ENCODE measurements at places on chromosomes 13 and 19. TPM values are rescaled to one million over a fixed set of nuclear protein-coding genes. Genes with fewer than 3 reads are reported as not detected.

Gene SLC25A41
- not detected for polyA plus RNA-seq

DNA sequence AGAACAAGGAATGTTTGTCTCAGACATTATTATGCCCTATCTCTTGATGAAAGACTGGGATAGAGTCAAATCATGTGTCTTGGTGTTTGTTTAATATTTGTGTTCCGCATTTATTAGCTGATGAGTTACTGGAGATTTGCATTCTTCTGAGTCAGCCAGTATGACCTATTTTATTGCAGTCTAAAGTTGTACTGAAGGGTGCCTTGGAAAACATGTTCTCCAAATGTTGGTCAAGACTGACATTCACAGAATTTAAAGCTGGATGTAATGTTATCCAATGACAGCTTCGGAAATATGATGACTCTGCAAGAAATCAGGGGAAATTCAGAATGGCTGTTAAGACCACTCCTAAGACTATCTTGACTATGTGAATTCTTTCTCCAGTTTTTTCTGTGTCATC, 134.0 kb downstream of the KCNRG start:
- no peak overlapping the region for H3K4me3 ChIP-seq
- no peak overlapping the region for H3K27ac ChIP-seq
- no peaks in the 10 kb centered on the region for H3K36me3 ChIP-seq
- peaks cover 19% of the 10 kb centered on the region for H3K4me1 ChIP-seq
- DNase-seq, result no peak

DNA sequence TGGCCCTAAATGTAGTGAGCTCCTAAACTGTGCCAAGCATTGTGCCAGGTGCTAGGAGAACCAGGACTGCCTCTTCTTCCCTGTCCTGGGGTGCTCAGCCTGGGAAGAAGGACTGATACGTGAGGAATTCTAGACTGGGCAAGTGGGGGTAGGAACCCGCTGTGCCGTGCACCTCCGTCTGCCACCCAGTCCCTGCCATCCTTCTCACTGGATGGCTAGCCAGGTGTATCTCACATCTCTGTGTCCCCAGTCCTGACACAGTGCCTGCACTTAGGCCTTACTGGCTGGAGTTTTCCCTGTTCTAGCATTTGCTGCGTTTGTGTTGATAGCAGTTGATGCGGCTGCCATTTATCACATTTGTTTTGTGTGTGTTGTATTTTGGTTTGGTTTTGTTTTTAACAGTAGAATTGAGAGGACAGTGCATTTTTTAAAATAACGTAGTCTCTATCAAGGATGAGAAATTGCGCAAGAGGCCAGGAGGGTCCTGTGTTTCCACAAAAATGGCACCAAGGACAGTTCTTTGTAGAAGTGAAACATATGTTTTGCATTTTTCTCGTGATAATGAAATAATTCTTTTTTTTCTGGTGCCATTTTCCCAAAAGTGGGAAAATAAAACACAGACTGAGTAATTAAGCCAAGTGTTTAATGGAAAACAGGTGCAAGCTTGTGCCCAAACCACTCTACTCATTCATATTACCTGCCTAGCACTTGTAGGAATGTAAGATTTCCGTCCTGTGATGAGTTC, 4.7 kb upstream of the GPR183 start:
- peak overlapping the region; percentile 92 for H3K27ac ChIP-seq
- H3K36me3 ChIP-seq, result peaks cover 27% of the 10 kb centered on the region
- H3K4me1 ChIP-seq, result peaks cover 64% of the 10 kb centered on the region

DNA sequence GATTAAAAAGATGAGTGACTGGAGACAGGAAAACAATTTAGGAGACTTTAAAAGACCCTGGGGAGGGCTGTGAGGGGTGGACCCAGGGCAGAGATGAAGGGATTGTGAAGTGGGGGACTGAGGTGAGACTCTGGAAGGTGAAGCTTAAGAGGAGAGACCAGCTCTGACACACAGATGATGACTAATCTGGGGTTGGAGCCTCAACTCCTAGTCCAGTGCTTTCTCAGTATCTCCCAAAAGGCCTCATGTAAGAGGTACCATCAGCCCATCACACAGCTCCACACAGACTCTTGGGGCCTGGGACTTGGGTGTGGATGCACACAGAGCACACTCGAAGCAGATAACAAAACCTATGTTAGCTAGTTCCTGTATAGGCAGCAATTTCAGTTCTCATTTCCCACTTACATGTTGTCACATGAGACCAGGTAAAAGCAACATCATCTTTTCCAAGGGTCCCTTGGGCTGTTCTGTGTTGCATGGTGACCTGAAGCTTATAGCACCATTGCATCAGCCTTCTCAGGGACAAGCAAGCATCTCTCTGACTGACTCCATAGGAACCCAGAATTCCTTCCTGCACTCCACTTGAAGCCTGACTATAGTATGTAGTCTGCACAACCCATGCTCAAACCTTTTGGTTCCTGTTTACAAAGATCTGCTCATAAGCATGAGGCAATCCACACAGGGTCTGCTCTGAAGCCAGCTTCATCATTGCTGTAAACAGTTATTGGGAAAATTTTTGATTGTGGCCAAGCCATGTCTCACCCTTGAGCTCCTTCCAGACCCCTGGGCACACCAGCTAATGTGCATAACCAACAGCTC, 88.6 kb upstream of the MYCBP2 start:
- no peaks in the 10 kb centered on the region for H3K27me3 ChIP-seq
- DNase-seq, result peak; percentile 4
- H3K4me1 ChIP-seq, result peaks cover 6% of the 10 kb centered on the region
- no peak overlapping the region for H3K27ac ChIP-seq

DNA sequence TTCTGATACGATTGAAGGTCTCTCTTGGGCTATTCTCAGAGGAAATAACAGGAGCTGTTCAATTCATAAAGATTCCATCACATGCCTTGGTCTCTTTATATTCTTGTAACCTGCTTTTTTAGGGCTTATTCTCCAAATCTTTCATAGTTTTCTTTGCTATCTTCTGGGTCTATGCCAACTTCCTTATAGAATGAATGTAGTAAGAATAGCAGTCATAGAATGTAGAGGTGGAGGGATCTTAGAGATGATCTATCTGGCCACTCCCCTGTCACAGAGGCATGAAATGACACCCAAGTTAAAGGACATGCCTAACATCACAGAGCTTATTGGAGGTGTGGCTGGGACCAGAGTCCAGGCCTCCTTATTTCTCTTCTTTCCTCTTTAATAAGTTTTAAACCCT, 13.2 kb downstream of the LCP1 start:
- H3K4me3 ChIP-seq, result peak overlapping the region; percentile 98
- peaks cover 97% of the 10 kb centered on the region for H3K4me1 ChIP-seq
- peak; percentile 73 for DNase-seq
- H3K27me3 ChIP-seq, result no peaks in the 10 kb centered on the region
- H3K27ac ChIP-seq, result peak overlapping the region; percentile 90

Gene DMPK
- not detected for polyA plus RNA-seq

GRCh38 chr19:3335431-3336350, 30.7 kb upstream of the NFIC start:
- H3K36me3 ChIP-seq, result no peaks in the 10 kb centered on the region
- peaks cover 7% of the 10 kb centered on the region for H3K4me1 ChIP-seq
- DNase-seq, result no peak
- no peak overlapping the region for H3K4me3 ChIP-seq
- no peak overlapping the region for H3K27ac ChIP-seq

DNA sequence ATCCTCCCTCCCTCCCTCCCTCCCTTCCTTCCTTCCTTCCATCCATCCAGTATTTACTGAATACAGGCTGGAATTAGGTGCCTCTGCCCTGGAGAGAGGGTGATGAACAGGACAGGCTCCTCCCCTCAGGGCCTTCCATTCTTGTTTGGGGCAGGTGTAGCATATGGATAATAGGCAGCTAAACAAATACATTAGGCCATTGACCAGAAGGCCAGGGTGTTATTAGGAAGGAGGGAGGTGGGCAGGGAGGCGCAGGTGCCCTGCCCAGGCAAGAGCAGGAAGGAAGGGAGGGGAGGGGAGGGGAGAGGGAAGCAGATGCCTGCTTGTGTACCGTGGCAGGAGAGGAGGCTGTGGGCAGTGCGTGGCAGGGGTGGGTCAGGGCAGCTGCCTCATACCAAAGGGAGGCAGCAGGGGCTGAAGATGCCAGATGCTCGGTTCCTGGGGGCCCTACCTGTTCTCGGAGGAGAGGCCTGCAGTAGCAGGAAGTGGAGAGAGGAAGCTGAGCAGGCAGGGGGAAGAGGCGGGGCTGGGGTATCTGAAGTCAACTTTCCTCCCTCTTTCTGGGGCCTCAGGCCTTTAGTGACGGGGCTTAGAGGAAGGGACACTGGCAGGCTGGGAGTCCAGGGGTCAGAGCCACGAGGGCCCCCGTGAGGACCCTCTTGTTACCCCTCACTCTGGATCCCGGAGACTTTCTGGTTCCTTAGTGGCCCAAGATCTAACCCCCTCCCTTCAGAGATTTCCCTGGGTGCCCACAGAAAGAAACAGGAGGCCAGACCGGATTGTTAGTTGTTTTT, at the start of gene RINL:
TSS of gene RINL (minus strand) at position 495 of the 794 bp plus-strand sequence. CDS start 1,533 bp downstream, outside the sequence.
- H3K36me3 ChIP-seq, result peaks cover 27% of the 10 kb centered on the region
- peak within 1 kb of the TSS; percentile 88 for H3K27ac ChIP-seq
- no peaks in the 10 kb centered on the region for H3K27me3 ChIP-seq
- H3K4me1 ChIP-seq, result peaks cover 19% of the 10 kb centered on the region
- peak within 1 kb of the TSS; percentile 49 for H3K4me3 ChIP-seq
- peak; percentile 58 for DNase-seq

Gene CKAP2
- 7.8 TPM for polyA plus RNA-seq

GRCh38 chr19:38033658-38034491, 126.9 kb downstream of the SIPA1L3 start:
- DNase-seq, result peak; percentile 70
- no peaks in the 10 kb centered on the region for H3K36me3 ChIP-seq
- H3K27ac ChIP-seq, result peak overlapping the region; percentile 73
- H3K4me1 ChIP-seq, result peaks cover 31% of the 10 kb centered on the region

DNA sequence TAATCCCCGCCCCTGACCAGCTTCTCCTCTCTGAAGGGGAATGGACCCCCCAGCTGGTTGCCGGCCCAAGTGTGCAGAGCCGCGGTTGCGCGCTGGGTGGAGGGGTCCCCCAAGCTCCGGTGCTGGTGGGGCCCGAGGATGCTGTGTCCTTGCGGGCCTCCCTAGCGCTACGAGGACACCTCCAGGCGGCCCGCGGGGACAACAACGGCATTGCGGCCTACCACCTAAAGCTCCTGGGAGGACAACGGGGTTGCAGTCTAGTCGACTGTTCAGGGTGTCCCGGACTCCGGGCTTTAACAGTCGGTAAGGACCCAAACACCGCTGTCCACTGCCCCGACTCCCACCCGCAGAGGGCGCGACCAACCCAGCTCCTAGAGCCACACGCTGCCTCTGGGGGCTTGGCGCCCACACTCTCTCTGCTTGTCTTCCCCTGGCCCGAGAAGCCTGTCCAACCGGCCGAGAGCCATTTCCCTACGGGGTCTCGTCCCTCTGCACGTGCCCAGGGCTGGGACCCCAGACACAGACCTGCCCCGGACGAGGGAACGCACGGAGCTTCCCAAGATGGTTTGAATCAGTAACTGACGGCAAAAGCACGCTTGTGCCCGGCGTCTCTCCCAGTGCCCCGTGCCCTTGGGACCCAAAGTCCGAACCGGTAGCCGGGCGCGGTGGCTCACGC, 927 bp upstream of the SDHAF1 start:
- no peaks in the 10 kb centered on the region for H3K27me3 ChIP-seq
- peaks cover 27% of the 10 kb centered on the region for H3K4me1 ChIP-seq
- peak overlapping the region; percentile 85 for H3K4me3 ChIP-seq
- DNase-seq, result no peak
- peaks cover 7% of the 10 kb centered on the region for H3K36me3 ChIP-seq
- no peak overlapping the region for H3K27ac ChIP-seq

DNA sequence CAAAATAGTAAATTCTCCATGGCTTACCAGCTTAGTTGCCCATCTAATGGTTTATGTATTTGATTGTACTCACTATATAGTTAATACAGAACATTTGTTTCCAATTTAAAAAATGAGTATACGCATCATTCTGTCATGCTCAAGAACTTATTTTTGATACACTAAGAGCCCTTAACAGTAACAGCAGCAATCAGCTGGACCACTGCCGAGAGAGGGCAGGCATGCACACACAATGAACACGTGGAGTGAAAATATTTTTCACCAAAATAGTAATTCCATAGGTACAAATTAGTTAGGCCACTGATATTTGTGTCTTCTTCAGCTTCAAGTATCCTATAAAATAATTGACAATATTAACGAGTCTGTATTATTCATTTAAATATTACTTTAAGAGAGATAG, 109.9 kb downstream of the KLF12 start:
- H3K4me3 ChIP-seq, result no peak overlapping the region
- no peaks in the 10 kb centered on the region for H3K36me3 ChIP-seq
- DNase-seq, result no peak
- no peaks in the 10 kb centered on the region for H3K4me1 ChIP-seq

DNA sequence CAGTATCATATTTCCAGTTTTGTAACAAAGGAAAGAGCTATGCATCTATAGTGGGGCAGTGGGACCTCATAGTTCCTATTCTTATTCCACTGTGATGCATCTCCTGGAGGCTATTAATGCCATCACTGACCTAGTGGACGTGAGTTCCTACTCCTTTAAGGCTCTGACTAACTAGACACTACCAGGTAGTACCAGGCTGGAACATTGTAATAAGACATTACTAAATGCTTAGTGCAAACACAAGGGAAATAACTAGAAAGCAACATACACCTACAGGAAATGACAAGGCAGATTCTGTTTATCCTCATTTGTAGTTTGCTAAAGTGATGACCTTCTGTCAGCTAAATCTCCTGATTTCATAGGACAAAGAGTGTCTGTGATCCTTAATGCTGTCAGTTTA, 192.5 kb downstream of the POSTN start:
- H3K27me3 ChIP-seq, result no peaks in the 10 kb centered on the region
- no peaks in the 10 kb centered on the region for H3K4me1 ChIP-seq
- no peak overlapping the region for H3K27ac ChIP-seq

- H3K4me1 ChIP-seq, result no peaks in the 10 kb centered on the region
- H3K27ac ChIP-seq, result no peak overlapping the region
- no peaks in the 10 kb centered on the region for H3K36me3 ChIP-seq
Observed at GRCh38 chr13:27302643-27303262, 32.1 kb downstream of the RASL11A start.

DNA sequence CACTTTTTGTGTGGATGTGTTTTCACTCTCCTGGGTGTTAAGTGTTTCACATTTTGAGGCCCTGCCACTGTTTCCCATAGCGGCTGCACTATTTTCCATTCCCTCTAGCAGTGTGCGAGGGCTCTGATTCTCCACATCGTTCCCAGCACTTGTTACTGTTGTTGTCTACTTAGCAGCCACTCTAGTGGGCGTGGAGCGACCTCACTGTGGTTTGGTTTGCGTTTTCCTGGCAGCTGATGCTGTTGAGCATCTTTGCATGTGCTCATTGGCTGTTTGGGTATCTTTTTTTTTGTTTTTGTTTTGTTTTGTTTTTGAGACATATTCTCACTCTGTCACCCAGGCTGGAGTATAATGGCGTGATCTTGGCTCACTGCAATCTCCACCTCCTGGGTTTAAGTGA, 14.4 kb downstream of the NAXD start:
- no peak for DNase-seq
- H3K27ac ChIP-seq, result no peak overlapping the region
- peaks cover 72% of the 10 kb centered on the region for H3K36me3 ChIP-seq
- no peak overlapping the region for H3K4me3 ChIP-seq

DNA sequence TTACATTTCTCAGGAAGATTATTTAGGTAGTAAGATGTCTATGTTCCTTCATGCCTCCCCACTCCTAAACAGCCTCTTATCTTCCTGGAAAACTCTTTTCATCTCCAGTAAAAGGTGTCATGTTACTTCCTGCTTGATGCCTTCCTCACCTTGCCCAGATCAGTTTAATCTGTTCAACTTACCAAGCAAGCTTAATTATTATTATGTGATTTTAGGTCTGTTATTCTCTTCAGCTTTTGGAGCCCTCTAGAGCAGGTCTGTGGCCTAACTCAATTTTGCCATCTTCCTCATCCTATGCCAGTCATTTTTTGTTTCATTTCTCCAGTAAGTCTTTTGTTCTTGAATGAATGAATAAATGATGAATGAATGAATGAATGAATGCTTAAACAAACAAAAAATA, 528.4 kb downstream of the DCT start:
- H3K36me3 ChIP-seq, result no peaks in the 10 kb centered on the region
- H3K27me3 ChIP-seq, result no peaks in the 10 kb centered on the region
- no peak overlapping the region for H3K4me3 ChIP-seq
- H3K27ac ChIP-seq, result no peak overlapping the region
- no peaks in the 10 kb centered on the region for H3K4me1 ChIP-seq
- no peak for DNase-seq
